ENCODE measurements at places on chromosomes 16 and 17.

GRCh38 chr16:77868052-77868451 lies 79.7 kb downstream of the VAT1L start:
- DNase-seq = no peak

DNA sequence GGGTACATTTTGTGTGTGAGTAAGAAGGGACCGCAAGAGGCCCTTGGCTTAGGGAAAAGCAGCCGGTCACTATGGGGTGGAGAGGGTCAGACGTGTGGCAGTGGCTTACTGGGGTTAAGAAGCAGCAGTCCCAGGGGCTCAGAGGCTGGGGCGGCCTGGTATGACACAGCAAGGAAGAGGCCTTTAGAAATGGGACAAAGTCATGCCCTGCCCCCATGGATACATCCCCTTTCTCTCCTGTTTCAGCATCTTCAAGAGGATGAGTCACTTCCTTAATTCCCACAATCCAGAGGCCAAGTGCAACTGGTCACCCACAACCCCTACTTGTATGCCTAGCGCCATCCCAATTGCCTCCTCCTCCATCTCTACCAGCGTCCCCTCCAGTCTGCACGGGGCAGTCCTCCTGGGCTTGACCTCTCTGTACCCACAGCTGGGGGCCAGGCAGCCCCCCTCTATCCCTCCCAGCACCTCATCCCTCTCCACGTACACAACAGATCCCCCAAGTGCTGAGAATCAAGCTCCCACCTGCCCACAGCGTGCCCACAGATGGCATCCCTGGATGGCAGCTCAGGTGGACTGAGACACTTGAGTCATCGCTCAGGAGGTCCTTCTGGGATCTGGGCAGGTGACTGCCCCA lies 6.9 kb upstream of the EFTUD2 start:
- DNase-seq = peak; percentile 88

- DNase-seq = no peak
These were observed 29.0 kb downstream of the RTN4RL1 start for GRCh38 chr17:1995907-1996799.

- no peak for DNase-seq
These were observed 146.3 kb downstream of the CMIP start for GRCh38 chr16:81590714-81591544.

DNA sequence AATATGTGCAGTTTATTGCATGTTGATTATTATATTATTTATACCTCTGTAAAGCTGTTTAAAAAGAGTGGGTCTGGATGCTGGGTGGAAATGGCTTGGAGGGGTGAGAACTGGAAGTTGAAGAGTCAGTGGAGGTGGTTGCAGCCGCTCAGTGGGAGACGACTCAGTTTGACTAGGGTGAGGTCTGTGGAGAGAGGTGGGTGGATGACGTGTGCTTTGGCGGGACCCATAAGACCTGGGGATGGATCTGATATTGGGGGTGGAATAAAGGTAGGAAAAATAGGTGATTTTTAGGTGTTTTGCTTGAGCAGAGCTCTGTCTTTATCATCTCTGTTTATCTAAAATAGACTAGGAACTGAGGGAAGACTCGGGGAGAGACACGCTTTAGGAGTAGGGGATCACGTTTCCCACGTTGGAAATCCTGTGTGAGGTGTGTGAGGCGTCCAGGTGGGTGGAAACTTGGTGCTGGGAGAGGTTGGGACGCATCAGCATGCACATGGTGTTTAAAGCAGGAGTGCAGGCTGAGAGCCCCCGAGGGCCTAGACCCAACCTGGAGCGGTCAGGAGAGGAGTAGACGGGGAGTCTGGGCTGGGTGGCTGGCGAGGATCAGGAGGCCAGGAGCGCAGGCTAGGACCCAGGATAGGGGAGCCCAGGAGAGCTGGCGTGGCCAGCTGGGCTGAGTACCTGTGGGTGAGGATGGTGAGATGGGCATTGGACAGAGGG lies 17.2 kb downstream of the NT5M start:
- DNase-seq = no peak

GRCh38 chr17:76266244-76266938 lies 1.2 kb downstream of the UBALD2 start:
- no peak for DNase-seq

DNA sequence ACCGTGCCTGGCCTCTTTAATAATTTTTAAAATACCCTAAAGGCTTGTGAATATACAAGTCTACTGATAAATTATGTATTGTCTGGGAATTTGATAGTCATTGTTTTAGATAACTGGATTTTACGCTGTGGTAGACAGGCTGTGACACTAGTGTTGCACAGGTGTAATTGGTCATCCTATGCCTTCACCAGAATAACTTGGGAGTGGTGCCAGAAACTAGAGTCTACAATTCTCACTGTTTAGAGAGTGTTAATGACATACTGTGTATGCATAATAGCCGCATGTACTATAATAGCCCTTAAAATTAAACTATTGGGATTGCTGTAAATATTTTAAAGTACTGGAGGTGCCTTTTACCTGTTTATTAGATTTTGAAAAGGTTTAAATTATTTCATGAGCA lies 11.4 kb downstream of the CNEP1R1 start:
- no peak for DNase-seq

- no peak for DNase-seq
These were observed 108.1 kb downstream of the PMP22 start for GRCh38 chr17:15157051-15157450.

DNA sequence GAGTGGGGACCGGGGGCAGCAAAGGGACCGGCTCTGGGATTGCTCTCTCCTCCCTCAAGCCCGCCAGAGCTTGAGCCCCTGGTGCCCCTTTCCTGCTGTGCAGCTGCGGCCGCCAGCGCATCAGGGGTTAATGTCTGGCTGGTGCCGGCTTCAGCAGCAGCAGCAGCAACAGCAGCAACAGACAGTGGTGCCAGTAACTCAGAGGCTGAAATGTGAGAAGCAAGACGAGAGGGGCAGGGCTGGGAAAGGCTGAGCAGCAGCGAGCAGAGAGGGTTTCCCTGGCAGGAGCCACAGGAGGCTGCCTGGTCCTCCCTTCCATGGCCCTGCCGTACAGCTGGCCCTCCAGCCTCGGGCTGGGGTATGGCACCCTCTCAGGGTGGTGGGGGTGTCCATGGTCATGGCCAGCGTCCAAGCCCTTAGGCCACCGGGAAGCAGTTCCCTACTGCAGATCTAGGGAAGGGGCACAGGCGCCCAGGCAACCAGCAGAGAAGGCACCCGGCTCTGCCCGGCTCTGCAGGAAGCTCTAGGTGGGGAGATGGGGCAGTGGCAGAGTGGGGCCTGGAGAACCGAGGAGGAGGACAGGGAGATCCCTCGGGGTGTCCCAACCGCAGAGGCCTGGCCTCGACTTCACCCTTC lies 21.1 kb upstream of the TFAP4 start:
- DNase-seq = no peak

DNA sequence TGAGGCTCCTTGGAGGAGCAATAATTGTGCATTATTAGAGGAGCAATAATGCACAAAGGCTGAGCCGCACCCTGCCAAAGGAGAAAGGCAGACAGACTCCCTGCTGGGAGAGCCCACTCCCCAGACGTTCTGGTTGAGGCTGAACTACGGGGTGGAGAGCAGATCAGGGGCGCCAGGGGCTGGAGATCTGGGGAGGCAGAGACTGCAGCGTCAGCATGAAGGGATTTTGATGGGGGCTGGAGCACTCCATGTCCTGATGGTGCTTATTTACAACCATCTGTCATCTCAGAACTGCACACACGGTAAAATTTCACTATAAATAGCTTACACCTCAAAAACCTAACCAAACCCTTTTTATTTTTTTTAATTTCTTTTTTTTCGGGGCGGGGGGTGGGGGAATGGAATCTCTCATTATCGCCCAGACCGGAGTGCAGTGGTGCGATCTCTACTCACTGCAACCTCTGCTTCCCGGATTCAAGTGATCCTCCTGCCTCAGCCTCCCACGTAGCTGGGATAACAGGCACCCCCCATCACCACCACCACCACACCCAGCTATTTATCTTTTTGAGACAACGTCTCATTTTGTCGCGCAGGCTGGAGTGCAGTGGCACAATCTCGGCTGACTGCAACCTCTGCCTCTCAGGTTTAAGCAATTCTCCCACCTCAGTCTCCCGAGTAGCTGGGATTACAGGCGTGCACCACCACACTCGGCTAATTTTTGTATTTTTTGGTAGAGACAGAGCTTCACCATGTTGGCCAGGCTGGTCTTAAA lies 4.3 kb upstream of the C16orf95 start:
- no peak for DNase-seq

GRCh38 chr17:48504953-48505352 lies 25.9 kb downstream of the HOXB1 start:
- no peak for DNase-seq

- peak; percentile 68 for DNase-seq
These were observed 6.8 kb upstream of the KRTAP17-1 start for GRCh38 chr17:41322094-41322902.

- DNase-seq = no peak
These were observed 169.7 kb upstream of the ZFHX3 start for GRCh38 chr16:73217654-73218053.

GRCh38 chr17:78341559-78342448 lies 18.1 kb downstream of the SOCS3 start:
- no peak for DNase-seq

Data from AG09309 (cell line).